Stimulated activated CD8-positive, alpha-beta memory T cell treated with anti-CD3 and anti-CD28 coated beads, Interleukin-7, amount 100 ng/mL, for 1 hour (primary cell): ENCODE measurements at places on chromosomes 12 and 14.

- DNase-seq, result no peak
These were observed 27.2 kb downstream of the KLC1 start for GRCh38 chr14:103656031-103656755.

DNA sequence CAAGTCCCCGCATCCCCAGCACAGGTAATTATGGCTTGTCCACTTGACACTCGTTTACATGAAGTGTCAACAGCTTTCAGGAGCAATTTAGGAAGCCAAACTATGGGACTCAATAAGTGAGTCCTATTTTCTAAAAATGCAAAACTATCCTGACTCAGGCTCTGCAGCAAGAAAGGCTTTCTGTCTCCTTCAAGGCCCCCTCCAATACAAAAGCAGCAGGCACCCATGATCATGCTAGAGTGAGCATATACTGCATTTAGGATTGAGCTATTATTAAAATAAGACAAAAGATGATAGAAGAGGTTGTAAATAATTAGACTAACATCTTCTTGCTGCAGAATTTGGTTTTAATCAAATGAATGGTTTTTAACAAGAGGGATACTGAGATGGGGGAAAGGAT lies 3.2 kb downstream of the SIX6 start:
- DNase-seq, result no peak

DNA sequence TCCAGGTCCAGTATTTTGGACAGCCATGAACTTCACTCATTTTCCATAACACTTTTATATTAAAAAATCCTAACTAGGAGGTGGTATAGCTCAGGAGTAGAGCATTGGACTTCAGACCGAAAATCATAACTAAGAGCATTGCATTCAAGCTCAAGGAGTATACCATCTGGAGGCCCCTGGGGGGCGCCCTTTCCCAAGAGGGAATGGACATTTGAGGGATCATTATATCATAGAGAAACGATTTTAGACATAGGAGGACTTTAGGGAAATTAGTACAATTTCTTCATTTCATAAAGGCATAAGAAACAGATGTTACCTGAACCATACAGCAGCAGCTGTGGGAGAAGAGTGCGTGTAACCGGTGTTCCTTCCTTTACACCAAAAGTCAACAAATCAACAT lies 5.2 kb upstream of the ATG14 start:
- DNase-seq, result no peak

- DNase-seq, result no peak
These were observed 10.9 kb upstream of the TC2N start for GRCh38 chr14:91878274-91878673.

GRCh38 chr12:103964805-103965204 lies 867 bp upstream of the TDG start:
- no peak for DNase-seq
